ENCODE measurements at places on chromosomes 16 and 17.
A peak's percentile ranks its signal among the peaks of the same experiment; 100 is the strongest.

DNA sequence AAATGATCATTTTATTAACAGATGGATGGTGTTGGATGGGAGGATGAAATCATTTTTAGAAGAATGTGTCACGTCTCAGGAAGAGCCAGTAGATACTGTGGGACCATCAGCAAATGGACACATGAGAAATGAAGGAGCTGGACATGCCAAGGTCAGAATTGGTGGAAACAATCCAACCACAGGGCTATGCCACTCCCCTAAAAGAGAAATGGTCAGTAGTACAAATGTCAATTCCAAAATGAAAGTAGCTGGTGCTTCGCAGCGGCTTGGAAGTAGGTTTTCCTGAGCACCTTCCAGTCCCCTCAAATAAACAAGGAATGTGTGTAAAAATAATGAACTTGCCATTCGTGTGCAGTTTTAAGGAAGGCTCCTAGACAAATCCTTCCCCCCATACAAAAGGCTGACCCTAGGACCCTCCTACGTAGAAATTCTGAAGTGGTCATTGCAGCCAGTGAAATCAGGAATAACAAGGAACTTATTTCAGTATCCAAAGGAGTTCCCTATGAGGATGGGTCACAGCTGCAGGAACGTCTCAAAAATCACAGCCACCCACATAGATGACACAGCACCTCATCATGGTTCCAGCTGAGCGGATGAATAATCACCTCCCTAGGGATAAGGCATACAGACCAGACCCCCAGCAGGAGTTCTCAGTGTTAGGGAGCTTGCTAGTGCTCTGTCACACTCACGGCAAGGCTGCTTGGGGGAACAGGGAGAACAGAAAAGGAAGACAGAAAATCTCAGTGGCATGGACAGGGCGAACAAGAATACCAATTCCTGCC lies 239.2 kb downstream of the HS3ST3A1 start:
- DNase-seq: no peak

GRCh38 chr16:27305839-27306442 lies 7.8 kb upstream of the IL4R start:
- no peak for DNase-seq

DNA sequence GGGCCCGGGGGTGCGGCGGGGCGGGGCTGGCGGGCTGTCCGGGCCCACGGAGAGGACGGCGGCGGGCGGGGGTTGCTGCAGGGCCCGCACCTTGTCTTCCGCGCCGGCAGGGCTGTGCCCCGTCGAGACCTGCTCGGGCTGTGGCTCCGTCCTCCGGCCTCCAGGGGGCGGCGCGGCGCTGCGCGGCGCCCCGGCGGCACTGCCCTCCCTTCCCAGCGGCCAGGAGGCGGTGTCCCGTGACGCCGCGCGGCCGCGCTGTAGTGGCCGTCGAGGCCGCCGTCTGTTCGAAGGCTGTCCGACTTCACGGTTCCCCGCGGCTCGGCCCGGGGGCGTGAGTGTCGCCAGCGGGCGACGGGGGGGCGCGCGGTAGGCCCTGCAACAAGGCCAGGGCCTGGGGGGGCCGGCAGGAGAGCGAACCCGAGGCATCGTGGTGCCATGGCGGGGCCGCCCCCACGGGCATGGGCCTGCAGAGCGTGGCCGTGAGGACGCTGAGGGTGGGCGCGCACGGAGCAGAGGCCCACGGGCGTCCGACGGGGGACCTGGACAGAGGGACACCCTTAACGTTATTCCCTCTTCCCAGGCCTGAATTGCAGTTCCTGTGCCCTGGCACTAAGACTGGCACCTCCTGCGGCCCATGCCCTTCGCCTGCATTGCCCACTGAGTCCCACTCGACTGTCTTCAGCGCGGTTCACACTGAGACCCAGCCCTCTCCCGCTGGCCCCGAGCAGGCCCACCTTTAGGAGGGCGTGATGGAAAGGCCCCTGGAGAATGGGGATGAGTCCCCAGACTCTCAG lies at the start of gene PLEKHG4:
TSS of gene PLEKHG4 (plus strand) at position 237 of the 794 bp plus-strand sequence. CDS start at position 750, 513 bp downstream.
- peak; percentile 83 for DNase-seq

DNA sequence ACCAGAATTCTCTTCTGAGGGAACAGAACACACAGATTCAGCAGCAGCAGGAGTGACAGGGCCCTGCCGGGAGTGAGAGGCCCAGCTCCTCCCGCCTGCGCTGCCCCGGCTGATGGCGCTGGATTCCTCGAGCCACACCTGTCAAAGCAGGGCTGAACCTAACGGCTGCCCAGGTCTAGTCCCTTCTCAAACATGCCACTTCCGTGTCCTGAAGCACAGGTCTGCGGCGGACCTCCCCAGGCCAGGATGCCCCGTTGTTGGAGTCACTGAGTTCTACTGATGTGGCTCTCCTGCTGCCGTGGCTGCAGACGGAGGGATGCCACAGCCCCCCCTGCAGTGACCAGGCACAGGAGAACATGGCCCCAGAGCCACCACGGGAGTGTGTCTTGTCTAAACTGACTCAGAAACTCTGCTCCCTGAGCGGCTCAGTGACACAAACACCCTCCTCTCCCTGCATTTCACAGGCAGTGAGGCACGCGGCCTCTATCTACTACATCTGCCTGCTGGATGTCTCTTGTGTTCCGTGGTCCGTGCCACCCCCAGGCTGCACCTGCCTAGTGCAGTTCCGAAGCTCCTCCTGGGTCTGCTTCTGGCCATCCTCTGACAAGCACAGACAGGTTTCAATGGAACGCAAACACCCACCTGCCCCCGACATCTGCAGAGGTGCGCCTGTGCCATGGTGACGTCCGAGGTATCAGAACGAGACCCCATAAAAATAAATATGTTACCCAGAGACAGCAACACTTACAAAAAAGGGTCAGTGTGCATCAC lies 44.7 kb upstream of the DNAH17 start:
- DNase-seq: no peak

DNA sequence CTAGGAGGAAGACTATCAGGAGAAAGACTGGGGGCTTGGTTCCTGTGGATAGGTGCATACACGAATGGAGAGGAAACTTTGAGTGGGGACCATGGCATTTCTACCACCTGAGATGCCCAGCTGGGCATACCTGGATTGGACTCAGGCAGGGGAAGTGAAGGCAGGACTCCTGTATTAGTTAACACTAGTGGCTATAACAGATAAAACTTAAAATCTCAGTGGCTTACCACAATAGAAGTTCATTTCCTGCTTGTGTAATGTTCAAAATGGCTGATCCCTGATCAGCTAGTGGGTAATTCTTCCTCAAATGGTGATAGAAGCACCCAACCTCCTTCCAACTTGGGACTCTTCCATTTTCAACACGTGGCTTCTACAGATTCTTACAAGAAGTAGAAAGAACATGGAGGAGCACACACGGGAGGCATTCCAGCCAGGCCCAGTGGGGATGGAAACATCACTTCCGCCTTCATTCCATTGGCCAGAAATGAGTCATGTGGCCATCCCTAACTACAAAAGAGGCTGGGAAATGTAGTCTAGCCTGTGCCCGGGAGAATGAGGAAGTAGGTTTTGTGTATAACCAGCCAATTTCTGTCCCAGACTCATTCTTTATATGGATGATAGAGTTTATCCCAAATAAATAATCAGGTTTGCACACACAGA lies 112.1 kb downstream of the UTP18 start:
- DNase-seq: no peak

- no peak for DNase-seq
Observed at GRCh38 chr16:708019-708418, 2.4 kb upstream of the FBXL16 start.

DNA sequence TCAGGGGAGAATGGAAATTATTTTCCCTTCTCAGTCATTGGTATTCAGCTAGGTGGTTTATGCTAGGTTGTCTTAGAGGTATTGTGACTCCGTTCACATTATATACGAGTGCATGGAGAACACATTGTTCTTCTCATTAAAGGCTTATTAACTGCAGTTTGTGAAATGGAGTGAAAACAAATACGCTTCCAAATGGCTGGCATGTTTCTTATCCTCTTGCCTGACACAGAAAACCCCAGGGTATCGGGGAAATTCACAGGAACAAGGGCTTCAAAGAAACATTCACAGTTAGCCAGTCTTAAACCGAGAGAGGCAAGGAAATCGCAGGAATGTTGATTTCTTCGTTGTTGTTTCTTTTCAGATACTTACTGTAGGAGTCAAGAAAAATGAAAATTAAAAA lies 1047.9 kb upstream of the RBFOX1 start:
- DNase-seq: no peak

- DNase-seq: no peak
Observed at GRCh38 chr16:14502932-14503741, 126.9 kb downstream of the PARN start.

DNA sequence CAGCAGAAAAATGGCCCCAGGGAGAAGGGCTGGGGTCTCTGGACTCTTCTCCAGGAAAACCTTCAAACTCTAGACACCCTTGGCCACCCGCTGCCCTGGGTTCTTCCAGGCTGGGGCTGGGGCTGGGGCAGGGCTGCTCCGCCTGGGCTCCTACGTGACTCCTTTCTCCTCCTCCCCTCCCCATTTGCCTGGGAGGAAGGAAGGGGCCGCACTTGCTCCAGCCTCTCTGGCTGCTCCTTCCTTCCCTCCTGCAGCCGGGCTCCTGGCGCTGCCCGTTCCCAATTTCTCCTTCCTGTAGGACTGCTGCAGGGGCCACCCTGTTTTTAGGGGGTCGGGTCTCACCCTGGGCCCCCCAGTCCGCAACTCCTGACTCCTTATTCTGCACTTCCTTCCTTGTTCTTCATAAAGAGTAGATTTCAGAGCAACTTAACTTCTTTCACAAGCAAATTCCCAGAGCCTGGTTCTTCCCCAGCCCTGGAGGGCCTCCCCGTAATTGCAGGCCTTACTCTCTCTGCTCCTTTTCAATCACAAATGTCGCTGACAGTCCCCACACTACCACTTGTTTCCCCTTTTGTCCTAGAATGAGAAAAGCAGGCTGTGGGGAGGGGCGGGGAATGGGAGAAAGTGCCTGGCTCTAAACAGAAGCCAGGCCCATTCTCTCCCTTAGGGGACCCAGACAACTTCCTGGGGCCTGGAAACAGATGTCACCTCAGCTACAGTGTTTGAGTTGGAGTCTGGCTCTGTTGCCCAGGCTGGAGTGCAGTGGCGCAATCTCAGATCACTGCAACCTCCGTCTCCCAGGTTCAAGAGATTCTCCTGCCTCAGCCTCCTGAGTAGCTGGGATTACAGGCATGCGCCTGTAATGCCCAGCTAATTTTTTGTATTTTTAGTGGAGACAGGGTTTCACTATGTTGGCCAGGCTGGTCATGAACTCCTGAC lies 137.8 kb downstream of the ENGASE start:
- no peak for DNase-seq

DNA sequence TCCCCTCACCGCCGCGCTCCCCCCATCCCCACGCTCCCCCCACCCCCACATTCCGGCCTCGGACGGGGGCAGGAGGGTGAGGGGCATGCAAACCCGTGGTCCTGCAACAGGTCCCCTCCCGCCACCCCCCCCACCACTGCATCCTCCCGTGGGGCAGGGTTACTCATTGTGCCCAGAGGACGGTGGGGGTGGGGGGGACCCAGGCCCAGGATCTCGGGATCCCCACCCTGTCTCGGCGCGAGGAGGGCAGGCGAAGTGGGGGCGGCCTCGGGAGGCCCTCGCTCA lies 8.5 kb downstream of the SLC22A31 start:
- no peak for DNase-seq

DNA sequence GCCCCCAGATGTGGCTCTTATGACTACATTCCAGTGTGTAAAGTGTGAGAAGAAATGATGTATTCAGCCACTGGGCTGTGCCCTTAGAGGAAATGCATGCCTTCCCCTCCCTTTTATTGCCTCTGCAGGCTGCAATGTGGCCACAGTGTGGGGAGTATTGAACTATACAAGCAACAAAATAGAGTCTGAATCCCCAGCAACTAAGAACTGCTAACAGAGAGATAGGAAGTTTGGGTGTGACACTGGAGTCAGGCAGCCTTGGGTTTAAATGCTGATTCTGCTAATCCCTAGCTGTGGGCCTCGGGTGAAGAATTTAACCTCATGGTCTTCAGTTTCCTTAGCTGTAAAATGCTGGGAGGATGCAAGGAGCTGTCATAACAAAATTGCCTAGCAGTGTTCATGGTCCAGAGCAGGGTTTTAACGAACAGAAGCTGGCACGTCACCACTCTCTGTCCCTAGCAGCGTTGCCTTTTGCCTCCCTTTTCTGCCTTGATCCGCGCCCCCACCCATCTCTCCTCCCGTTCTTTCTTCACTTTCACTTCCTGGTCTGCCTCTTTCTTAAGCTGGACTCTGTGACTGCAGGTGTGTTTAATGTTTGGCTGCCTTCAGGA lies 50.3 kb downstream of the KPNA2 start:
- no peak for DNase-seq

- no peak for DNase-seq
Observed at GRCh38 chr17:17493249-17493985, 2.8 kb downstream of the RASD1 start.

DNA sequence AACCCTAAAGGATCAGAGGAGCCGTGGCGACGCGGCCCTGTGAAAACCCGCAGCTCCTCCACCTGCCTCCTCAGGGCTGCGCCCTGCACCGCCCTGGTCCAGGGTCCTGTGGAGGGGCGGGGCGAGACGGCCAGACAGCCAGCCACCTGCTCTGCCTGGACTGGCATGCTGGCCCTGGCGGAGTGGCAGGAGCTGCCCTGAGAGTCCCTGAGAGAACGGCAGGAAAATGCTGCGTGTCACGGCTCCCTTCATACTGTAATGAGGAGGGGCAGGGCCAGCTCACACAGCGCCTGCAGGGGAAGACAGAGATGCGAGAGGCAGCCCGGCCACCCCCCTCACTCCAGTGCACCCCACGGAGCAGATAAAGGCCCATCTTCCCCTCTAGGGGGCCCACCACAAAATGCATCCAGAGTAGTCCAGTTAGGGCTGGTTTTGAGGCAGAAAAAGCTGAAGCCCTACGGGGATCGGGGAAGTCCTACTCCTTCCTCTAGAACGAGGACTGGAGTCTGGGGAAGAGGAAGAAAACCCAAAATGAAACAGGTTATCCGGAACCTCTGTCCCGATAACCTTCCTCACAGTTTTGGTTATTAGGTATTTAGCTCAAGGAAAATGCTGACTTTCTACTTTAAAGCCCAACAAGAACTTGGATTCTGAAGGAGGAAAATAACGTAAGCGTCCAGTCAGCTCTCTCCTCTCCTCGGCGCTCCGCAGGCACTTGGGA lies 97.6 kb upstream of the DNAH17 start:
- DNase-seq: no peak

DNA sequence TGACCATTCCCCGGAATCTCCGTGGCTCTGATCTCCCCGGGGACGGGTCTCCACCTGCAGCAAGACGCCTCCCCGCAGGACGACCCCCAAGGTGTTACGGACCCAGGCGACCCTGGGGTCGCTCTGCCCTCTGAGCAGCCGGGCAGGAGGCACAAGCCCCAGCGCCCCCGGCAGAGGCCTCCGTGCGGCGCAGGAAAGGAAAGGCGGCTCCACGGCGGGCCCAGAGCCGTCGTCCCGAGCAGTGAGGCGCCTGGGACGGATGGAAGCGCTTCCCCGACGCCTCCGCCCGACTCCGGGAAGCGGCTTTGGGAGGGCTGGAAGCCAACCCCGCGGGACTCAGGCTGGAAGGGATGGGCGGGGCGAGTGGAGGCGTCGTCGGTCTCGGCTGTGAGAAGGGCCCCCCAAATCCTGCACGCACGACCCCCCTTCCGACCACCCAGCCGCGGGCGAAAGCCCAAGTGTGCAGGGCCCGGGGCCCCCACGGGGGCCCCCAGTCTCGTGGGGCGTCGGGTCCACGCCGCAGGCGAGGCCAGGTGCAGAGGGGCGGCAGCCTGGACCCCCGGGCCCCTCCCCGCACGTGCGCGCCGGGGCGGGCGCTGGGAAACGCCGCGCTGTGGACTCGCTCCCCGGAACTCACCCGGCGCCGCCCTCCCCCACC lies 32.7 kb upstream of the RPH3AL start:
- peak; percentile 24 for DNase-seq

GRCh38 chr16:19167710-19168370 lies at the start of gene SYT17:
TSS of gene SYT17 (plus strand) at chr16:19168240. CDS start at chr16:19168647, 407 bp downstream.
- DNase-seq: no peak

Measured in activated CD8-positive, alpha-beta memory T cell treated with anti-CD3 and anti-CD28 coated beads, Interleukin-2, amount 50 U/mL, for 4 hours (primary cell).